Stomach (tissue), 19 donors: ENCODE measurements at places on chromosomes 5 and 9.

- no peak for DNase-seq
Observed at GRCh38 chr9:71504636-71505035, 263.7 kb downstream of the CEMIP2 start.

GRCh38 chr9:14849296-14849695, 60.9 kb downstream of the FREM1 start:
- DNase-seq, result no peak

DNA sequence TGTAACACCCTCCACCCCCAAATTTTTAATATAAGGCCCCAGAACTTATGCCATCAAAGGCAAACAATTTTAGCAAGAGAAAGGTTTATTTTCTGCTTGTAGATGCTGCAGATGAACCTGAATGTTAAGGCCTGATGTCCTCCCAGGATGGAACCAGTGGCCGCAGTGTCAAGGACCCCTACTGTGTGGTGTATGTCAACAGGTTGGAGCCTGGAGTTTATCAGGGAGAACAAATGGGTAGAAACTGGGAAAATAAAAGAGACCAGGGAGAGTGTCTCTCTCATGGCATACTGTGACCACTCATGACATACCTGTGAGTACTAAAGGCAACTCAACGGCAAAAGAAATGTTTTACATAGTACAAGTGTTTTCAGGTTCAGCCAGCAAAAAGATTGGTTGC, 34.5 kb upstream of the LMNB1 start:
- no peak for DNase-seq

- DNase-seq, result no peak
Observed at GRCh38 chr9:69748304-69748703, 11.5 kb downstream of the PTAR1 start.

DNA sequence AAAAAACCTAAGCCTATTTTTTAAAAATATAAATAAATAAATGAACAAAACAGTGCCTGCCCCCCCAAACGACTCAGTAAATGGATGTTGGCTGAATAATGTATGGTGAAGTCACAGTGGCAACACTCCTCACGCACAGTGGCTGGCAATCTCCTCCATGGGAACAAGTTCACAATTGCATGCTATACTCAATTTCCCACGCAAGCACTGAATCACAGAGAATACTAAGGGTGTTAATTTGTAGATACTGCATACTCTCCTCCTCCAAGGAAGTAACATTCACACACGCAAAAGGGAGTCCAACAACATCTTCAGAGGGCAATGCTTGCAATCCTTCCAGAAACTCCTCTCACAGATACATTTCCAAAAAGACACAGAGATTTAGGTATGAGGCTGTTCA, 47.5 kb downstream of the SERINC5 start:
- no peak for DNase-seq

GRCh38 chr5:149817539-149818060, 87.5 kb downstream of the PPARGC1B start:
- no peak for DNase-seq

DNA sequence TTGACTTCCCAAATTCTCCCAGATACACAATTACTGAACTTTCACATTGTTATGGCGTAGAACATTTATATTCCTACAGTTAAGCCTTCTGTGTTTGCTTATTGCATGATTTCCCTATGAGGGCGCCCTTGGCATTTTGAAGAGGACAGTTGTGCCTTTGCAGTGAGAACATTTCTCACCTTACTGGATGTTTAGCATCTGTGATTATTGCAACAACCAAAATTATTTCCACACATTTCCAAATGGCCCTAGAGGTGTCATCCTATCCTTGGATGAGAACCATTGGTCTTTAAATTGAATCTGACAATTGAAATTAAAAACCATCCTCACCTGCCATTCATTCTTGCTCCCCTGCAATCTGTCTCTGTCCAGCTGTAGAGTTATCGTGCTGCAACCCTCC, 104.0 kb downstream of the MAMDC2 start:
- no peak for DNase-seq

DNA sequence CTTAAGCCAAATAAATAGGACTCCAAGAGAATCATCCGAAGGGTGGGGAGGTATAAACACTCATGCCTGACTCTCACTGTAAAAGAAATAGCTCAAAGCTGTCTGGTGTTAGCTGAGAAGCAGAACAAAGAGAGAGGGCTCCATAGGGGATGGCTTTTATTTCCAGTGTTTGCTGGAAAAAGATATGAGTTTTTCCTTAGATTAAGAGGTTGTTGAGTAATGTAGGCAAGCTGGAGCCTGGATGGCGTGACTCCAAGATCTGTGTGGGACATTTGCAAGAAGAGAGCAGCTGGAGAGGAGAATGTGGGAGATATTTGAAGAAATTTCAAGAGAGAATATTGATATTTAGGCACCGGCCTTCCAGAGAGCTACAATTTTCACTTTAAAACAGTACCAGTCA, 793.7 kb upstream of the RGMB start:
- DNase-seq, result no peak

DNA sequence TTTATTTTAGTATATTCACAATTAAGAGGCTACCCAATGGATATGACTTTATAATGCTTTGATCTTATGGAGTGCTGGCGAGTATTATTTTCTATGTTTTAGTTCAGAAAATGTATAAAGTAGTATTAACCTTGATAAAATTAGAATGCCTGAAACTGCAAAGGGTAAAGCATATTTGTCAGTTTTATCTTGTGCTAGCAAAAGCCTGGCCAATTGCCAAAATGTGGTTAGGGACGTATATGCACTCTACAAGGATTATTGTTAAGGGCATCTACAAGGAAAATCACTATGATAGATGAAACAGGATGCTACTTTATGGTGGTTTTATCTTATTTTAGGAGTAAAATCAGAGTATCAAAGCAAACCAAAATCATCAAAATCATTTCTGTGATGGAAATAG, 281.7 kb downstream of the CCDC171 start:
- peak; percentile 41 for DNase-seq

GRCh38 chr5:132016721-132017250, 5.3 kb upstream of the ACSL6 start:
- no peak for DNase-seq

DNA sequence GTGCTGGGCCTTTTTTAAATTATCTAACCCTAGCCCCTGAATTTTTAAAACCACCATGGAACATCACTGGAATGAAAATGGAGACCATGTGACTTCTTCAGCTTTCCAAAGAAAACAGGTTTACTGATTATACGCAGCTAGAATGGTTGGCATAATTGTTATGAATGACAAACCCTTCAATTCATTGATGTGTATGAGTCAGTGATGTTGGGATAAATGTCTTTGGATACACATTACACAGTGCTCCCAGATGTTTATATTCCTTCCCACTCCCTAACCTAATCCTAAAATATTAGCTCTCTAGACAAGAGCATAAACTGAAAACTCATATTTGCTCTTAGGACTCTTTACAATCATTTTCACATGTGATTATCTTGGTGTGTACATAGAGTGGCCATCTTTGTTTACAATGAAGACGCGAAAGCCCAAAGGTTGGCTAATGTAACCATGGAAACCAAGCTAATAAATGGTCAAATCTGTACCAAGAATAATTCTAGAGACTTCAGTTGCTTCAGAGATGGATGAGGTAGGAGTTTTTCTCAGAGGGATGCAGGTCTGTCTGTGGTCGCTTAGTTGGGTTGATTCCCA, 131.2 kb upstream of the HMHB1 start:
- no peak for DNase-seq

DNA sequence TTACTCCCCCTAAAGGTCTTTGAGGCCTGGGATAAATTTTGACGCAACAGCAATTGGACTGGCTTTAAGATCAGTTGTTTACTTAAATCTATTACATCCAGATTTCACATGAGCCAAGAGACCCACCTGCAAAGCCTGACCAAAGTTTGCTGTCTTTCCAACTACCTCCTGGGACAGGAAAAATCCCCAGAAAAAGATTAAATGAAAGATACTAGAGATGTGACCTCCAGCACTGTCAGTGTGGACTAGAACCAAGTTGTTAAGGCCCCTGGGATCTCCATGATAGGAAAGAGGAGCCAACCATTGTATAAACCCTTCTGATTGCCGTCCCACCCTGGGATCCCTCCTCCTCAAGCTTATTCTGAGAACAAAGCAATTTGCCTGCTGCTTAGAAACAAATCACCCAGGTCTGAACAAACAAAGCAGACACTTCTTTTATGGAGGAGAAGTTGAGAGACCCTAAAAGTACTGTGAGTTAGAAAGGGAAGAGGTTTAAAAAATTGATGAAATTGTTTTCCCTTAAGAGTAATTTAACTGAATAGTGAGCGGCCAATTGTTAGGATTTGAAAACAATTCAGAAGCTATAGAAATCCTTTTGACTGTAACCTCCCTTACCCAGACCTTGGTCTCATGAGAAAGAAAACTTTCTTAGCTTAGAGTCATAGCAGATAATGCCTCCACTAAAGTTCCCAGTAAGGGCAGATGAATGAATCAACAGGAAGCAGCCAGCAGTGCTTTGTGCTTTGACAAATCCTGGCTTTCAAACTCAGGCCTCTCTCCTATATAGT, 255.2 kb downstream of the TMEM167A start:
- no peak for DNase-seq

- DNase-seq, result no peak
Observed at GRCh38 chr5:173911623-173912022, 23.5 kb downstream of the CPEB4 start.

DNA sequence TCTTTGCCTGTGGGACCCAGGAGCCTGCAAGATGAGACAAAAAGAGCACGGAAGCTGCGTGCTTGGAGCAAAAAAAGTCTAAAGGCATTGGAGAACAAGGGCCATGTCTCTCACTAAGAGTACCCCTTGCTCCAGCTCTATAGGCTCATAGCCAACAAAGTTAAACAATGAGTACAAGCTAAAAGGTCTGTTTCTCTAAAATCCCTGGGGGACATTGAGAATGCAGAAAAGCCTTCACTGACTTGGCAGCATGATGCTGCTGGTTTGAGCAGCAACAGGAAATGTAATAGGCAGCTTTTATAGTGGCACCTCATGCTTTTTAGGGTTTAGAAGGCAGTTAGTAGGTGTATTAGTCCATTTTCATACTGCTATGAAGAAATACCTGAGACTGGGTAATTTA, 287.5 kb downstream of the SMARCA2 start:
- no peak for DNase-seq

DNA sequence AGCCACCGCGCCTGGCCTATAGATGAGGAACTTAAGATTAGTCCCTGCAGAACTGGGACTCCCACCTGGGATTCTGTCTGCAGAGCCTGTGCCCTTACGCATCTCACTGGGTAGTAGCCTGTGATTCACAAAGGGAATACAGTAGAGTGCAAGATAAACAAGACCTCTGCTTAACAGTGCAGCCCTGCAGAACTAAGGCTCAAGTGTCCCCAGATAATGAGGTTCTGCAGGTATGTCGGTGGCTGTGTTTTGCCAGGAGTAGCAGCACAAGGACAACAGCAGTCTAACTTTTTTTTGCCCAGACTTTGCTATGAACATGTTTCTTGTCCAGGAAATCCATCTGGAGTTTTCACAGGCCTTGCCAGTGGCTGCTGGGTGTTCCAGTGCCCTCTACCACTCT, 59.7 kb downstream of the DCP2 start:
- no peak for DNase-seq

DNA sequence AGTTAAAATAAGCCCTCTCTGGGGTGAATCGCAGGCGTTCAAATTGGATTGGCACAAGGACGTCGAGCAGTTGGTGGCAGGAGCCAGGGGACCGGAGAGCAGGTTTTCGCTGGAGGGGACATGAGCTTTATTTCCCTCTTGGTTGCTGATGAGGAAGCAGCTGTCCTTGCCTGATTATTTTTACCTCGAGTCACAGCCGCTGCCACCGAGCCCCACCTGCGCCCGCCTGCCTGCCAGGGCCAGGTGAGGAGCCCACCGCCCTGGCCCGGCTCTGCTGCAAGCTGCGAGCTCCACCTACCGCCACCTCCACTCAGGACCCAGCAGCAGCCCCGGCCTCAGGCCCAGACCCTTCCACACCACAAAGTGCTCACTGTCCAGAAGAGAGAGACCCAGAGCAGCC, 9.0 kb upstream of the ADGRD2 start:
- no peak for DNase-seq

GRCh38 chr9:138068601-138069035, 191.0 kb downstream of the CACNA1B start:
- no peak for DNase-seq

- no peak for DNase-seq
Observed at GRCh38 chr5:72179028-72179815, 71.9 kb downstream of the MAP1B start.
